ENCODE measurements at places on chromosomes 2 and 18.

GRCh38 chr18:44149706-44150105, 531.0 kb upstream of the SETBP1 start:
- no peak for DNase-seq

DNA sequence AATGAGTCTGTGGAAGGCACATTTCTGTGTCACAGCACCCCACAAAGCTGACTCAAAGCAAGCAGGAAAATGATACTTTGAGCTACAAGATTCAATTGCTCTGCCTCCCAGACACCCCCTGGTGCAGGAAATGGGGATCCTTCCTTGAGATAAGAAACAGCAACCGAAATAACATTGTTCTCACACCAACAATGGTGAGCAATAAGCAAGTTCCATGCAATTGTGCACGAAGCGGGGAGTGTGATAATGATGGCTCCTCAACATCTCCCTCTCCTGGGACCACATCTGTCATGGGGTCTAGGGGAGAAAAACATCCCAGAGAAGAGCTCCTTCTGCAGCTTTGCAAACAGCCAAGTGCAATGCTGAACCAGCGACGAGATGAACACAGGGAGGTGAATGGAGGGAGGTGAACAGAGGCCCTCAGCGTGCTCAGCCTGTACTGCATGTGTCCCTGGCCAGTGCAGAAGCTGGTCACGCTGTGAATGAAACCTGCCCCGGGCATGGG, 67.7 kb downstream of the PDCL3 start:
- DNase-seq, result no peak

DNA sequence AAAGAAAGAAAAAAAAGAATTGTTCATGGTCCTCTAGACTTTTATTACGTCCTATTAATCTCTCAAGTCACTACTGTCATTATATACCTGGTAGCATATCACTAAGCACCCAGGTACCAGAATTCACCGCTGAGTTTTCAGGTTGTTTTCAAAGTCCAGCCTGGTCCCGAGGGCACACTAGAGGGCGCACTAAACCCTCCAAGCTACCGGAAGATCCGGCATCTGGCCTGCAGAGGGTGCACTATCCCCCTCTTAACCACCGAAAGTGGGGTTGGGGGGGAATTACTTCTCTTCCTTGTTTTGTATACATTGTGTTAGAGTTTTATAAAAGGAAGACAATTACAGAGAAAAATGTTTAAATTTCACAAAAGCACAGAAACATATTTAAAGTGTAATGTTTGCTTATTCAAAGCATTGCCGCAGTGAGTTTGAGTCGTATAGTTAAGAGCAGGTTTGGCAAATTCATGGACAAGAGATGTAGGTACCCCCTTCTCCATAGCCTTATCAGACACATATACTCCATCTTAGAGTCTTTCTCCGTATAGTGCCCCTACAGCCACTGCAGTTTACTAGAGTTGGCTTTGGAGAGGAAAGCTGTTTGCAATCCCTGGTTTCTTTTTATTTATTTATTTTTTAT, 19.2 kb downstream of the MOGAT1 start:
- peak; percentile 91 for DNase-seq

DNA sequence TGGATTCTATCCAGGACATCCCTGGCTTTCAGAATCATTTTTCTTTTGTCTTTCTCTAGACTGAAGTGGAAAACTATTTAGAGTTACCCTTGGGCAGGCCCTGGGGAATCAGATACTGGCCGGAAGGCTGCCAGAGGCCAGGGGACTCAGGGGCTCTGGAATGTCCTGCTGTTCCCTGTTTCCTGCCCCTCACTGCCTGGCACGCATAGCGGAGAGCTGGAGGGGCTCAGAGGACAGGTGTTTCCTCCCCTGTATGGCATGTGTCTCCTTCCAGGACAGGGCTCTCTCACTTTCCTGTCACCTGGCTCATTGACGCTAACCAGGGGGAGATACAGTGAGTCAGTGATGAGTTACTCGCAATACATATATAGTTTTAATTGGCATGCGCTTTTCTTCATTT, 38.8 kb downstream of the DYSF start:
- no peak for DNase-seq

DNA sequence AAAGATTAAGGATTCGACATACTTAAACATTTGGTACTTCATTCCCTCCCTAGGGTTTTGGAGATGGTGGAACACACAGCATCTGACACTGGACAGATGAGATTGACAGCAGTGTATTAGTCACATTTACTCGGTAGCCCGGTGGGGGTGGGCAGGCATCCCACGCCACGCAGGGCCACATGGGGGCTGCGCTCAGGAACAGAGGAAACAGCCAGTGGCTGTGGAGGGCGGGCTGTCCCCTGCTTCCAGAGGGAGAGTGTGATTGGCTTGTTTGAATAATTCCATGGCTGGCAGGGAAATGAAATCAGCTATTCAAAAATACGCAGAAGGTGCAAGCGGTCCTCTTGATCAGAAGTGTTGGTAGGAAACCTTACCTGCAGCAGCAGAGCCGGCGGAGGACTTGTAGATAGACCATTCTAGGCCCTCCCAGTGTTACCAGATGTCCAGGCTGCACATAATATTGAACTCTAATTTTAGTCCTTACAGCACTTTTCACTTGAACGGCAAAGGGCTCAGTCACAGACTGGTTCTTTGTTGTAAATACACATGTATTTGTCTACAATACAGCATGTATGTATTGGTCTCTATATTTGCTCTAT, 18.5 kb upstream of the SP140L start:
- DNase-seq, result no peak

GRCh38 chr2:15238028-15238427, 323.1 kb downstream of the NBAS start:
- no peak for DNase-seq

DNA sequence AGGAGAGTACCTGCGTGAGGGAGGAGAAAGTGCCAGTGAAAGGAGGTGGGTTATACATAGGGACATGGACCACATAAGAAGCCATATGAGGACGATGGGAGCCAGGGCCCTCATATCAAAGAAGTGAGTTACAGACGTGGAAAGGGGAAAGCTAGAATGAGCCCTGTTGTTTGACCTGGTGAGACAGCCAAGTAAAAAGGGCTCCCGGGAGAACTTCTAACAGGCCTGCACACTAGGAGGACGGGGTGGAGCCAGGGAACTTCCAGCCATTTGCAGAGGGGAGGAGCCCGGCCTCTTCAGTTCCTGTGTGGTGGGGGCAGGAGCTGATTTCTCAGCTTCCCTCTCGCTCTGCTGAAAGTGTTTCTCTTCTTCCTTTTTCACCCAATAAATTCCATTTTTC, 84.1 kb upstream of the SLC66A3 start:
- DNase-seq, result no peak

GRCh38 chr2:196925768-196926561, 542 bp downstream of the PGAP1 start:
- DNase-seq, result peak; percentile 40
